ENCODE measurements at places on chromosomes 1 and 21.

DNA sequence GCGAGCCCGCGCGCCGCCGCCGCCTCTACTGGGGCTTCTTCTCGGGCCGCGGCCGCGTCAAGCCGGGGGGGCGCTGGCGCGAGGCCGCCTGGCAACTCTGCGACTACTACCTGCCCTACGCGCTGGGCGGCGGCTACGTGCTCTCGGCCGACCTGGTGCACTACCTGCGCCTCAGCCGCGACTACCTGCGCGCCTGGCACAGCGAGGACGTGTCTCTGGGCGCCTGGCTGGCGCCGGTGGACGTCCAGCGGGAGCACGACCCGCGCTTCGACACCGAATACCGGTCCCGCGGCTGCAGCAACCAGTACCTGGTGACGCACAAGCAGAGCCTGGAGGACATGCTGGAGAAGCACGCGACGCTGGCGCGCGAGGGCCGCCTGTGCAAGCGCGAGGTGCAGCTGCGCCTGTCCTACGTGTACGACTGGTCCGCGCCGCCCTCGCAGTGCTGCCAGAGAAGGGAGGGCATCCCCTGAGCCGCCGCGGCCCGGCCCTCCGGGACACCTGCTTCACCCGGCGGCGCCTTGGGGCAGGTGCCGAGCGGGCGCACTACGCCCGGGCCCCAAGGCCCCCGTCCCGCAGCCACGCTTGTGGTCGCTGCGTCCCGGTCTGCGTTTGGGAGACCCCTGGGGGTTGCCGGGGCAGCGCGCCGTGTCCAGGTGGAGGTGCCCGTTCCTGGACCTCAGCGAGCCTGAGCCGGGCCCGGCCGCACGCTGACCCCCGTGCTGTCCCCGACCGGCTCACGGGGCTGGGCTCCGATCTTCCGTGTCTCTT is 944 bp downstream of the B3GALT6 start:
- DNase-seq, result no peak

DNA sequence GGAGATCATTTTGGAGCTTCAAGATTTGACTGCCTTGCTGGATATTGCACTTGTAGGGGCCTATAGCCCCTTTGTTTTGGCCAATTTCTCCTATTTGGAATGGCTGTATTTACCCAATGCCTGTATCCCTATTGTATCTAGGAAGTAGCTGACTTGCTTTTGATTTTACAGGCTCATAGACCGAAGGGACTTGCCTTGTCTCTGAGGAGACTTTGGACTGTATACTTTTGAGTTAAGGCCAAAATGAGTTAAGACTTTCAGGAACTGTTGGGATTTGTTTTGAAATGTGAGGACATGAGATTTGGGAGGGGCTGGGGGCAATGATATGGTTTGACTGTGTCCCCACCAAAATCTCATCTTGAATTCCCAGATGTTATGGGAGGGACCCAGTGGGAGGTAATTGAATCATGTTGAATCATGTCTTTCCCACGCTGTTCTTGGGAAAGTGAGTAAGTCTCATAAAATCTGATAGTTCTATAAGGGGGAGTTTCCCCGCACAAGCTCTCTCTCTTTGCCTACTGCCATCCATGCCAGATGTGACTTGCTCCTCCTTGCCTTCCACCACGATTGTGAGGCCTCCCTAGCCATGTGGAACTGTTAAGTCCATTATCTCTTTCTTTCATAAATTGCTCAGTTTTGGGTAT is 276.1 kb downstream of the LMX1A start:
- DNase-seq, result no peak

DNA sequence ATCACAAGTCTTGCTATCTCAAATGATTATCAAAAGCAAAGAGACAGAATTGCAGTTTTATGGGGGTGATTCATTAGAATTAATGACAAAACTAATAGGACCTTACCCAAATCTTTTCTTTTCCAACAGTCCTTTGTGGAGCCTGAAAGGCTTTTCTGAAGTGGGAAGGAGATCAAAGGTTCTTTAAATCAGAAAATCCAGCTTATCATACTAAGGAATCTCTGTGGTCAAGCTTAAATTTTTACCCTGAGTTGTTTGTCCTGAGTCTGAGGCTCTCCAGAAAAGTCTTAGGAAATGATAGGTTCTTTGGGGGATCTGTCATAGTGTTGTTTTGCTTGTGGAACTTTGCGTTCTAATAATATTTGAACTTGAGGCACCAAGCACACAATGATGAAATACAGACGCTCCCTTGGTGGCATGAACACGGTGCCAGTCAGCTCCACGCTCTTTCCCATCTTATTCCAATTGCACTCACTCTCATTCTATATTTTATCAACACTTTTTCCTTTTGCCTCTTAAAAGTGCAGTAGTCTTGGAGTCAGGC is 38.0 kb upstream of the COL24A1 start:
- no peak for DNase-seq

DNA sequence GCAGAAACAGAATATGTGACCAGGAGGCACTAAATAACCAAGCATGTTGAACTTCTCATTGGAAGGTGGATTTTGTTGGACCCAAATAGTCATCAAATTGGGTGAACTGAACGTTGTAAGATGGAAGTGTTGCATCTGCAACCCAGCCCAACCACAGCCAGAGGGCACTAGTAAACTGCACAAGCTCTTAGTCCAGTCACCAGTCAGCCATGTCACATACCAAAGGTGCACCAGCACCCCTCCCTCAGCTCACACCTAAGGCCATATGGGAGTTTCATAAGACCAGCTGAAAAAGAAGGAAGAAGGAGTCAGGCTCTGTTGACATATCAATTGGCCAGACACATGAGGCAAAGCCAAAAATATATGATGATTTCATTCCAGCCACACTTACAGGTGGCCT is 481.7 kb upstream of the NR5A2 start:
- no peak for DNase-seq

- DNase-seq, result peak; percentile 79
Measured at GRCh38 chr1:226708342-226708780, 30.7 kb downstream of the ITPKB start.

GRCh38 chr1:9289711-9290485 is 2.8 kb upstream of the SPSB1 start:
- peak; percentile 75 for DNase-seq

DNA sequence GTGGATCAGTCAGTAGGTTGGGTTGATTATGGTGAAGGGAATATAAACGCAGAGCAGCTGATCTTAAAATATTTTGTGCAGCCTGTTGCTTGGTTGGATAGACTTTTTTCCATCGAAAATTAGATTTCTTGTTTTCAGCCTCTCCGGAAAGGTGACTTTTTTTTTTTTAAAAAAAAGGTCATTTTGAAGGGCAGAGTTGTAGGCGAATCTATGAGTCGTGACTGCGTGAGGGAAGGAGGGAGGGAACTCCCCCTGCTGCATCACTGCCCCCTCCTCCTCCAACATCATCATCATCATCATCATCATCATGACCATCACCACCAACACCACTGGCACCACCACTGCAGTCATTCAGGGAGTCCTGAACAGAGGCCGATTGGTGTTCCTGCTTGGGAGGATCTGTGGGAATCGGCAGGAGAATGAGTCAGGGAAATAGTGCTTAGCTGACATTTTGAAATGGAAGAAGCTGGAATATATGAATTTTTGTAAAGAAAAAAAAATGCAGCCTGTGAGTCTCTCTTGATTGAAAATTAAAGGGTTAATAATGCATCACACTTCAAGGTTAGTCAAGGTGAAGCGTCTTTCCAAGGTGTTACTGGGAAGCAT is 1.2 kb downstream of the ATP1B1 start:
- DNase-seq, result peak; percentile 40

DNA sequence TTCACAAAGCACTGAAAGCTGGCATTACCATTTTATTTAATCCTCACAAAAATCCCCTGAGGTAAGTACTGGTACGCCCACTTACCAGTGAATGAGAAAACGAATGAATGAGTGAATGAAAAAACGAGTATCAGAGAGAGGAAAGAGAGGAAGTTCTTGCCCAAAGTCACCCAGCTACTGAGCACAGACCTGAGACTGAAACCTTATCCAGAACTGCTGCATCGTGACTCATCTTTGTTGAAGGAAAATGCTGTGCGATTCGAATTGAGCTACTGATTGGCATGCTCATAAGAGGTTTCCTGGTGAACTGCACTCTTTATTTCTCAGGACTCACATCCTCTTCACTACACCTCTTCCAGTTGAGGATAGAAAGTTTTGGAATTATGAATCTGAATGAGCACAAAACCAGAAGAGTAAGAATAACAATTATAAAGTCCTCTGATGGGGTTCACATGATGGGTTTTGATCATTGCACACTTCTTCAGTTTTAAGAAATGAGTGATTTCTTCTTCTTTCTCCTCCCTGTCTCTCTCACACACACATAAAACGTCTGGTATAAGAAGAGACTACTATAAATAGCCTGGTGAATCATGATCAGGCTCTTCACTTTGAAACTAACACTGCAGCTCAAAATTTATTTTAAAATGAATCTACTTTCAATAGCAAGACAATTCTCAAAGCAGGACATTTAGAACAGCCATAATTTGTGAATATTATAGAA is 32.1 kb downstream of the IL12RB2 start:
- DNase-seq, result peak; percentile 46

GRCh38 chr1:66644331-66644730 is 107.9 kb upstream of the DYNLT5 start:
- no peak for DNase-seq

GRCh38 chr1:194774535-194774934 is 1588.1 kb upstream of the B3GALT2 start:
- no peak for DNase-seq

GRCh38 chr21:32378956-32379355 is 13.9 kb downstream of the URB1 start:
- no peak for DNase-seq

DNA sequence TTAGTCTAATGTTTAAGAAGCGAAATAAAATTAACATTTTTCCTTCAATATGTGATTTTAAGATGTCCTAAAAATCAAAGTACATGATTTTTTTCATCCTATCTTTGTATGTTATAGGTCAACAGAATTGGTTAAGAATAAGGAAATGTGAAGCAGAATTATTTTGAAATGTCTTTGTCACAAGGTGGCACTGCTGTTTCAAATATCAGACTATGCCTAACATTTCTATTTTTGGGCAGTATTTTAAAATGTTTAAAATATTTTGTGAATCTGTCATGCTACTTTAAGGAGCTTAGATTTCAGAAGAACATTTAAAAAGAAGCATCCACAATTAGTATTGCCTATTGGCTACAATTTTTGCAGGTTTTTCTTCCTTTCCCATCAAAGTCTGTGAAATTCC is 38.7 kb downstream of the AMY1C start:
- no peak for DNase-seq

DNA sequence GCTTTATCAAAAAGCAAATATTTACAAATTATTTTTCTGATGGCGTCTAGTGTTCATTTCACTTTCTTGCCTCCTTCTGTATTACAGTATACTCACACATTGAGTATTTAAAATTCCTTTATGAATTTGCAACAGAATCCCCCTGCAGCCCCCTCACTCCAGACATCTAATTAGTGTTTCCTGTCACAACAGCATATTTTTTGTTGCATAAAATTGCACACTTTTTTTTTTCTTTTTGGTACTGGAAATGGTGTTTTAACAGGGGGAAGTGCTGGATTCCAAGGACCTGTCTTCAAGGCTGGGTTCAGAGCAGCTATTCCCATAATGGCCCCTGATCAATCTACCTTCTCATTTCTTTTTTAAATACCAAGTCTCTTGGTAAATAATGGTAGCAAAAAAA is 184.3 kb upstream of the HMCN1 start:
- DNase-seq, result no peak

DNA sequence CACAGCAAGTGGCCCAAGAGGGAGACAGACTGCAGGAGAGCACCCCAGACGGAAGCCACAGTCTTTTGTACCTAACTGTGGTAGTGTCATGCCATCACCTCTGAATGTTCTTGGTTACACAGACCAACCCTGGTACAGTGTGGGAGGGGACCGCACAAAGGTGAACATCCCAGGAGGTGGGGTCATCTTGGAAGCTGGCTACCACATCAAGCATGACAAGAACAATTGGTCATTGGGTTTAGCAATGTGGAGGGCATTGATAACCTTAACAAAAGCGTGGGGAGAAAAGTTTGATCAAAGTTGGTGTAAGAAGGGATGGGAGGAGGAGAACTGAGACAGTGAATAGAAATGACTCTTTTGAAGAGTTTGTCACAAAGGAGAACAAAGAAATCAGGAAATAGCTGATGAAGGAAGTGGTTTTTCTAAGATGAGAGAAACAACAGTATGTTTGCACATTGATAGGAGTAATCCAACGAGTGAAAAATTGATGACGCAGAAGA is 87.1 kb upstream of the CACNA1E start:
- DNase-seq, result no peak

DNA sequence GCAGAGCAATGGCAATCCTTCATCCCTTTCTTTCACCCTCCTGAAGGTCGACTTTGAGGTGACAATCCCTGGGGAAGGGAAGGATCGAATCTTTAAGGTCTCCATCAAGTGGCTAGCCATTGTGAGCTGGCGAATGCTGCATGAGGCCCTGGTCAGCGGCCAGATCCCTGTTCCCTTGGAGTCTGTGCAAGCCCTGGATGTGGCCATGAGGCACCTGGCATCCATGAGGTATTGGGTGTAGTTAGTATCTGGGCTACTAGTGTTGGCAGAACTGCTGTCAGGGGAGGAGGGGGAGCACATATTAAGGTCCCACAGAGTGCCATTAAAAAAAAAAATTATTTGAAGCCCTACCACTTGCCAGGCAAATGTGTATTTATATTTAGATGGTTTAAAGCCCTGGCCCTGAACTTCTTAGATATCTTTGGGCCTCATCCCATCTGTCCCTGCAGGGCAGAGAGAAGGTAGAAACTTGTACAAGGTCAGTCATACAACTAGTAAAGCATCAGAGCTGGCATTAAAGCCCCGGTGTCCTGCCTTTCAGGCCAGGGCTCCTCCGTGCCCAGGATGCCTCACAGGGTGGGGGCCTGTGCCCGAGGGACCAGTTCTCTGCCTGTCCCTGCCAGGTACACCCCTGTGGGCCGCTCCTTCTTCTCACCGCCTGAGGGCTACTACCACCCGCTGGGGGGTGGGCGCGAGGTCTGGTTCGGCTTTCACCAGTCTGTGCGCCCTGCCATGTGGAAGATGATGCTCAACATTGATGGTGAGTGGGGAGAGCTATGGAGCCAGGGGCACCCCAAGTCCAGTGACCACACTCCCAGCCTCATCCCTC is 10.3 kb downstream of the AGO1 start:
- no peak for DNase-seq

- no peak for DNase-seq
Measured at GRCh38 chr1:50354813-50355212, 68.4 kb downstream of the DMRTA2 start.

DNA sequence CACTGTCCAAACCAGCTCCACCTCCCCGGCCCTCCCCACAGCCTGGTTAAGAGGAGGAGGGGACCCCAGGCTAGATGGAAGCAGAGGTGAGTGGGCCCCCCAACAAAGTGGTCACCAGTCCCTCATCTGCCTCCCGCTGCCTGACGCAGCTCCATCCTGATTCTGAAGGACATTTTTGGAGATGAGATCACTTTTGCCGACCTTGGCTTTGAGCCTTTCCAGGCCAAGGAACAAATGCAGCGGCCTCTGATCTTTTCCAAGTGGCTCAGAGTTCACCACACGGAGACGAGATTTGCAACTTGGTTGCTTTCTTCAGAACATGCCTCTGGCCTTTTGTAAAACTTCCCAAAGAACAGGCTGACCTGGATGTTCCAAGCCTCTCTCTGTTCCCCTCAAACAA is 223.1 kb downstream of the NPHP4 start:
- DNase-seq, result no peak

- no peak for DNase-seq
Measured at GRCh38 chr1:67476906-67477305, 46.7 kb upstream of the SERBP1 start.

All from hepatic stellate cell (primary cell).